Stimulated activated CD8-positive, alpha-beta memory T cell treated with anti-CD3 and anti-CD28 coated beads, Interleukin-7, amount 100 ng/mL, for 1 hour (primary cell): ENCODE measurements at places on chromosomes 16 and 17.
A peak's percentile ranks its signal among the peaks of the same experiment; 100 is the strongest.

GRCh38 chr17:76561799-76562268 lies 22.0 kb downstream of the PRCD start:
- no peak for DNase-seq

GRCh38 chr17:19012171-19013080 lies 7.9 kb upstream of the FAM83G start:
- no peak for DNase-seq

DNA sequence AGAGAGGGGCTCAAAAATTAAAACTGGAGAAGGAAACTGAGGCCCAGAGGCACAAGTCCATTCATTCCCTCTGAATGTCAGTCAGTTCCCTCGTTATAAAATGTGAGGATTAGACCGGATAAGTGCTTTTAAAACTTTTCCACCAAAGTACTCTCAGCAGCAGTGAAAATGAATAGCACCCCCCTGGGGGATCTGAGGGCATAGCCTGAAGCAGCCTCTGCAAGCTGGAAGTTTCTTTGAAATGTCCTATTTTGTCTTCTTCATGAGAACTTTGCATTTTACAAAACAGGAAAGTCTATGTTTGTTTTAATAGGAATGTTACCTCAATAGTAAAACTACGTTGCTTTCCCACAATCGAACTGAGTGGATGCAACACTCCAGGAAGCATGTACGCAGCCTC lies 273.0 kb downstream of the CEP112 start:
- DNase-seq, result no peak

- DNase-seq, result no peak
These were observed 60.7 kb downstream of the ARSG start for GRCh38 chr17:68352041-68352440.

DNA sequence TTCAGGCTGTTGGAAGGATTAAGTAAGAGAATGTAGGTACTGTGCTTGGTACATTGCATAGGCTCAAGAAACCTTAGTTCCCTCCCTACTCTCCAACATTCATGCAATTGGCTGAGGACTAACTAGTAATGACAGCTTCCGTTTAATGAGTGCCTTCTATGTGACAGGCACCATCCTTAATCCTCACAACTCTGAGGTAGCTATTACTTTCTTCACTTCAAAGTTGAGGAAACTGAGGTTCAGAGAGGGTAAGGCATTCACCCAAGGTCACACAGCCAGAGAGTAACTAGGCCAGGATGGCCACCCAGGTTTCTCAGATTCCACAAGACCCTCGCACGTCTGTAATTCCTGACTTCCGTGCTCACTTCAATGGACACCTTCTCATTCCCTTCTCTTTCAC lies 22.2 kb downstream of the UNC119 start:
- no peak for DNase-seq

- DNase-seq, result no peak
These were observed 27.9 kb downstream of the SMPD3 start for GRCh38 chr16:68420366-68420942.

GRCh38 chr16:20598832-20599469 lies 22.8 kb upstream of the ACSM2B start:
- no peak for DNase-seq

- DNase-seq, result no peak
These were observed 8.1 kb downstream of the DEF8 start for GRCh38 chr16:89956505-89957215.

GRCh38 chr17:70709596-70709995 lies 540.3 kb downstream of the KCNJ2 start:
- no peak for DNase-seq

DNA sequence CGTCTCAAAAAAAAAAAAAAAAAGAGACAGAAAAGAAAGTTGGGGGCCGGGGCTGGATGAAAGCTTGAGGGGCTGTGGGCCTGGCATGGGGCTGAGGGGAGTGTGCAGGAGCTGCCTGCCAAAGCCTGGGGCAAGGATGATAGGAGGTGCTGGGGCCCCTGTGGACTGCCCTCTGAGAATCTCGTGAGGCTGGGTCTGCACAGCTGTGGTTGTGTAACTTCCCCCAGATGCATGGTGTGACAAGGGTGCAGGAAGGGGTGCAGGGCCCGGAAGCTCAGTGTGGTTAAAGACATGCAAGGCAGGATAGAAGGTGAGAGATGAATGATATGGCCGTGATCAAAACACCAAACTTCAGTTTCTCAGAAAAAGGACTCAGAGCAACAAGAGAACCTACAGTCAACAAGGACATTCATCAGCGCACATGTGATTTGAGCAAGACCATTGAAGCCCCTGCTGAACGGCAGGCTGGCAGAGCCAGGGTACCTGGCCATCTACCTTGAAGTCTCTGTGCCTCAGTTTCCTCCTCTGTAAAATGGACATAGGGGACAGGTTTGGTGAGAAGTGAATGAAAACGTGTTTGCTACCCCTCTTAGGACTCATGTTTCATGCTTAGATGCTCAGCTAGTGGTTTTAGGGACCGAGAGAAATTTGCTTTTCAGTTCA lies 9.6 kb downstream of the IL32 start:
- DNase-seq, result peak; percentile 60

DNA sequence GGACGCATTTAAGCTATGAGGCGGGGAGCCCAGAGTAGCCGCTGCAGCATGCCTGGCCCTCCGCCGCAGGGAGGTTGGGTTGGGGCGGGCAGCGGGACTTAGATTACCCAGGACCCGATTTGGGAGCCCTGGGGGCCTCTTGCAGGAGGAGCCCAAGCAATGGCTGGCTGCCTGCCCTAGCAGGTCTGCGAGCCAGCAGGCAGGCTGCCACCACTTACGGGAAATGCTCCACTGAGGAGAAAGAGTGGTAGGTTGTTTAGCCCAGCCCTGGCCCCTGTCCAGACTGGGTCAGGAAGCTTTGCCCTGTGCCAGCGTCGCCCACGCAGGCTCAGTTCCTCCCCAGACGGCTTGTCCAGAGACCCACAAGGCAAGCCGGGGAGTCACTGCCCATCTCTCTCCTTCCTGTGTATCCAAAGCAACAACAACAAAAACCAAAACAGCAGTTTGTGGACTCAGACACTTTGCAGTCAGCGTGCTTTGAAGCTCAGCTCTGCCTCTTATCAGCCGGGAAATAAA lies 10.3 kb upstream of the TVP23A start:
- no peak for DNase-seq

DNA sequence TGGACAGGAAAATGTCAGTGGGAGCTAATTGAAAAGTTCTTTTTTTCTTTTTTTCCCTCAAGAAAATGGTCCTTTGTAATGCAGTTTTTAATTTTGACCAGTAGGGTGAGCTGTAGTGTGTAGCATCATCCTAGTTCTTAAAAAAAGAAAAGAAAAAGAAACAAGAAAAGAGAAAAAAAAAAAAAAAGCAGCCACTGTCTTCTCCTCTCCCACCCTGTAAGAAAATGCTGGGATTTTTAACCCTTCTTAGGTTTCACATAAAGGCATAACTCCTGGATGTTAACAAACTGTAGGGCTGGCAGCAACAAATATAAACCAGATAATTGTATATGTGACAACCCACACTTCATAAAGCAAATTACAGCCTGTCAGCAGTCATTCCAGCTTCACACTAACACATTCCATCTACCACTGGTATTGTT lies 78.1 kb downstream of the SKAP1 start:
- DNase-seq, result no peak

DNA sequence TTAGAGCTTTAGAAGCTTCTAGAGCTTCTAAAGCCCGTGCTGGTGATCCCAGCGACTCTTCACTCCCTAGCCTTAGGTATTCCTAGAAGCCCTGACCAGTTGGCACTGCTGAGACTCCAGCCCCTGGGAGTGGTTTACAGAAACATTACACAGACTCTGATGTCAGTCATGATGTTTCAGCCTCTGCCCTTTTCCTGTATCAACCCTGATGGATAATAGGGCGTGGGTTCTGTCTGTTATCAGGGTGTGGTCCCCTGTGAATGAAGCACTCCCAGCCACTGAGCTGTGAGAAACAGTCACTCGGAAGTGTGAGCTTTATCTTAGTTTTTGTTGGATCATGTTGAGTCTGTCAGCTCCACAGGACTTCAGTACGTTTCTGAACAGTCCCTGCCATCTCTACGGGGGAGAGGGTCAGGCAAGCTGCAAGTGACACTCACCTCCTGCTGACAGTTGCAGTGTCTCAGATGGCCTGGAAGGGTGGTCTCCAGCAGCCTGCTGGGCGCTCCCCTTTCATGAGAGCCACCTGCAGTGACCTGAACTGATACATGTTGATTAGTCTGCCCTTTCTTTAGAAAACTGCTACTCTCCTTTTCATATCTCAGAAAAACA lies 12.8 kb downstream of the GOSR2 start:
- no peak for DNase-seq

- DNase-seq, result no peak
These were observed 25.8 kb downstream of the GNPTG start for GRCh38 chr16:1377406-1378010.

DNA sequence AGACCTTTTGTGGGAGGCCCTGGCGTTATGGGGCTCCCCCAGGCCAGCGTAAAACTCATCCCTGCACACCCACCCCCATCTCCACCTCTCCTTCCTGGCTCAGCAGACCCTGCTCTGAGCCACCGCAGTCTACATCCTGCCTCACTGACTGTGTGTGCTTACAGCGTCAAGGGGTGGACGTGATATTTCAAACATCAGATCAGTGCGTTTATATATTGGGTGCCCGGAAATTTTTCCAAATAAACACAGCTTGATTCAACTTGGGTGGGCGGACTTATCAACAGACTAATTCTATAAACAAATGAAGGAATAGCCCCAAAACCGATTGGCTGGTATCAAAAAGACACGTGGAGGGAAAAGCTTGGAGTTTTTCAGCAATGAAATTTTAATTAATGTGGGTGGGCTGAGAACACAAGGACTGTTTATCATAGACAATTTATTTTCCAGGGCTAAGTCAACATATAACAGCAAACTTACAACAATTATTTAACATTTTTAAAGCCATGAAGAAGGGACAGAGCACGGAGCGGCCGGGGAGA lies at the start of gene FOXL1:
Gene FOXL1, plus strand, starts transcription at position 489 of the 539 bp plus-strand sequence. CDS start 175 bp downstream, outside the sequence.
- DNase-seq, result no peak

- no peak for DNase-seq
These were observed 22.7 kb upstream of the ATP2A3 start for GRCh38 chr17:3986939-3987335.

- DNase-seq, result no peak
These were observed 27.3 kb downstream of the LASP1 start for GRCh38 chr17:38897176-38897575.

DNA sequence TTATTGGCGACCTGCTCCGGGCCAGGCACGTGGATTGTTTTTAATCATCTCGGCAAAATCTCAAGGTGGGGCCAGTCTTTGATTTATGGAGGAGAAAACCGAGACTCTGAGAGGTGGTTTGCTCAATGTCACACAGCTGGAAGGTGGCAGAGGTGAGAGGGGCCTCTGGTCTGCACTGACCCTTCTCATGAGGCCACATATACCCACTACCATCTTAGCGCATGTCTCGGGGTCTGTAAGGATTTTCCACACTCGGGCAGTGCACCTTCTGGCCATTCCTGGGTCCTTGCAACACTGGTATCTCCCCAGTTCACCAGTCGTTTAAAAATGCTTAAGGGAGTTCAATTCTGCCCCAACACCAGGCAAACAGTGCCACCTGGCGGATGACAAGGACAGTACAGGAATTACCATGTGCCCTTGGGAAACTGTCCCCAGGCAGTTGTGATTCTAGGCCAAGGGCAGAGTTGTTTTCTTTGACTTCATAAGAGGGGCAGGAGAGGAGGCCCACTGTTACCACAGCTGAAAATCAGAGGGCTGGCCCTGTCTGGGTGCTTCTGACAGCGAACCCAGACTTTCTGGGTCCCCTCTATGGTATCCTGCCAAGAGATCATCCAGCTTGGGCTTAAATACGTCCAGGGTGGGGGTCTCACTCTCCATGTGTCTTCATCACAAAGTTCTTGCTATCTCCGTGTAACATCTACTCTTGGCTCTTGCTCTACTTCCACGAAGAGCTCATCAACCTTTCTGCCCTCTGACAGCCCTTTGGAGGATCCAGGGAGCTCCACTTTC lies 39.4 kb upstream of the RAI1 start:
- peak; percentile 59 for DNase-seq

DNA sequence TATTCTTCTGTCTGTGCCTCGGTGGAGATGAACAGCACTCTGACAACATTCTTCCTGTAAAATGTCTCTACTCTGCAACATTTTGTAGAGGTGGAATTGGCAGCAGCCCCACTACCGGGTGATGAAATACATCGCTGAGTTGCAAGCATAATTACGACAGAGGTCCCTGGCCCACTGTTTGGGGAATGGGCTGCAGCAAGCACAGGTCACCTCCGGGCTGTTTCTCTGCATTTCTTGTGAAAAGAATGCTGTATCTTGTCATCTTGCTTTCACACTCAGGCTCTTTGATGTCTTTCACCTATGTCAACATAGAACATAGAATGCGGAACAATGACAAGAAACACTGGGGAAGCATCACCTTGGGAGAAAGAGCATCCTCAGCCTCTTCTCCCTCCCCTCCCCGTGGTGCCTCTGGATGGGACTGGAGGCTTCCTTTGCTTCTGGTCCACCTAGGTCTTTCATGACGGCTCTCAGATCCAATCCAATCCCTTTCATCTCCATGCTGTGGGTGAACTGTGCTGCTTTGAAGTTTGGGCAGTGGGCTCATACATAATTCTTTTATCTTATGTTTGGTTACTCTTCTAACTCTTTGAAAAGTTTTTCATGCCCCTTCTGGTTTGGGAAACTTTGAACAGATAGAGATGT lies 265.0 kb downstream of the PHKB start:
- DNase-seq, result no peak

GRCh38 chr17:71985111-71986039 lies 135.4 kb upstream of the SOX9 start:
- DNase-seq, result no peak

DNA sequence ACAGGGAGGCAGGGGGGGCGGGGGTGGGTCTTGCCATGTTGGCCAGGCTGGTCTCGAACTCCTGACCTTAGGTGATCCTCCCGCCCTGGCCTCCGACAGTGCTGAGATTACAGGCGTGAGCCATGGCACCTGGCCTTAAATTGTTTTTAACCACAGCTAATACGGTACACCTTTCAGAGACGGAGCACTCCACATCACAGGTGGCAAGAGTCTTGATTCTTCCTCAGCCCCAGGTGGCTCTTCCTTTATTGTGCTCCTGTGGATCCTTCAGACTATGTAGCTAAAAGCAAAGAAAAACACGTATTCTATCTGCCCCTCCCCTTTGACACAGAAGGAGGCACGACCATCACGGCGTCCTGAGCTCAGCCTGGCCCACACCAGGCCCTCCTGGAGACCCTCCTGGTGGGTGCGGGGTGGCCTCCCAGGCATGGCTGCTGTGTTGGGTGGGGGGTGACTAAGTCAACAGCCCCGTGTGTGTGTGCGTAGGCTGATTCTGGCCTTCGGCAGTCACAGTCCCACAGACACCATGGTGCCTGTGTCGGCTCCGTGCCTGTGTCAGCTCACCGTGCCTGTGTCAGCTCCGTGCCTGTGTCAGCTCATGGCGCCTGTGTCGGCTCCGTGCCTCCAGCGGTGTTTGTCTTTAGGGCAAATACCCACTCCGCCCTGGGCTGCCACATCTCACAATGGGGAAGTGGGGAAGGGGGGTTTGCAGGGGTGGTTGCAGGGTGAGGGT lies 10.8 kb upstream of the SECTM1 start:
- DNase-seq, result no peak

- DNase-seq, result no peak
These were observed 38.6 kb downstream of the FOXL1 start for GRCh38 chr16:86616906-86617305.
